Activated CD8-positive, alpha-beta T cell treated with anti-CD3 and anti-CD28 coated beads, Interleukin-2, amount 10 ng/mL, durations not matched to agents 7 days and 5 days (primary cell): ENCODE measurements at places on chromosomes 11 and 22. TPM values are rescaled to one million over a fixed set of nuclear protein-coding genes. Genes with fewer than 3 reads are reported as not detected.

CLMP gene
- 0.29 TPM for total RNA-seq

MS4A15 gene
- total RNA-seq, result not detected

PRDM10 gene
- 15.9 TPM for total RNA-seq

DNA sequence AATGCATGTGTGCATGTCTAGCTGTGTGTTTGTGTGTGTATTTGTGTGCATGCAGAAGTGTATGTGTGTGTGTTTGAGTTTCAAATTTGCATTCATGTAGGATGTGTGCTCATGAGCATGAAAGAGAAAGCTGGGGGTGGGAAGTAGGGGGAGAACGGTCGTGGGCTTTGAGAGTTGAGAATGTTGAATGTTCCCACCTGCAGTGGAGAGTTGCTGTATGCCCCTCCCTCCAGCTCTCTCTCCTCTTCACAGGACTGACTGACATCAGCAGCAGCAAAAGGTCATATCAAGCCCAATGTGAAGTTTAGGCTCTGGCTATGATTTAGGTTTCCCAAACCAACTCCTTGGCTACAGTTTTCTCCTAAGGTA, 63.8 kb upstream of the RRAS2 start:
- DNase-seq, result no peak

DNA sequence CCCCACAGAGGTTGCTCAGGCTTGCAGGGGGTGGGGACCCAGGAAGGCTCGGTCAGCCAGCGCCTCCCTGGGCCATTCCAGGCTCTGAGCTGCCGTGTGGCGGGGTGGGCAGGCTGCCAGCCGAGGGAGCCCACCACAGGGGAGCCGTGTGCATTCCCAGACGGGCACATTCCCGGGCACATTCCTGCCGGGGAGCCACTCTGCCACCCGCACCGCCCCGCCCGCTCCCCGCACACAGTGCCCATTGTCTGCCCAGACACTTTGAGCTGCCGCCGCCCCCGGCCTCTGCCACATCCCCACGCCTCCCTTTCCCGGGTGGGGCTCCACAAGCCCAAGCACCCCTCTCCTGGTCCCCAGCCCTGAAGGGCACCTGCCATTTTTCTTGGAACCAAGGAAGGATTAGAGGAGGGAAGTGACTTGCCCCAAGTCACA, 27.4 kb downstream of the RPL3 start:
- DNase-seq, result no peak

- no peak for DNase-seq
These were observed 30.6 kb downstream of the RSF1 start for GRCh38 chr11:77789731-77790476.
